Bone marrow (tissue), 2 donors: ENCODE measurements at places on chromosomes 6 and 20.

GRCh38 chr6:167130008-167130677, 7.2 kb downstream of the CCR6 start:
- no peak for DNase-seq

- DNase-seq: no peak
Measured at GRCh38 chr6:13457577-13457976, 29.8 kb downstream of the GFOD1 start.

- no peak for DNase-seq
Measured at GRCh38 chr20:47773371-47773786, 11.9 kb downstream of the SULF2 start.

DNA sequence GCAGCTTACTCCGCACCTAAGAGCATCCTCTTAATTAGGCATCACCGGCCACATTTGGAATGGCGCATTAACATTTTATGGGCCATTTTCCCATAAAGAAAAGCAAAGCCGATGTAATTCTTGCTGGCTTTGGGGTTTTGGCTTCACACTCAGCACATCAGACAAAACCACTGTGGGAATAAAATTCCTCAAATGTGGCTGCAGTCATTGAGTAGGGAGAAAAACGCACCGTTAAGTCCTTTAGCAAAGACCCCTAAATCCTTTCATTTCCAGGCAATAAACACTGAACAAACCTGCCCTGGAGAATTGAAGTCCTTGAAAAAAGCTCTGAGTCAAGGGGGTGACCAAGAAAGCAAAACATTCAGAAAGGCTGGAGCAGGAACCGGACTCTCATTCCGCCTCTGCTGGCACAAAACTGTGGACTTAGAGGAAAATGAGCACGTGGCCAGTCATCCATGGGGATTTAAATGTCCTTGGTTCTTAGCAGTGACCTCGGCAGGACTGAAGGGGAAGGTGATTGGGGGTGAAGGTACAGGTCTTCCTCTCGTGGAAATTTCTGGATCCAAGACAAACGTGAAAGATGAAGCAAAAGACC, 102.9 kb downstream of the CDH4 start:
- DNase-seq: no peak

- no peak for DNase-seq
Measured at GRCh38 chr6:27281105-27281539, 31.0 kb downstream of the POM121L2 start.

DNA sequence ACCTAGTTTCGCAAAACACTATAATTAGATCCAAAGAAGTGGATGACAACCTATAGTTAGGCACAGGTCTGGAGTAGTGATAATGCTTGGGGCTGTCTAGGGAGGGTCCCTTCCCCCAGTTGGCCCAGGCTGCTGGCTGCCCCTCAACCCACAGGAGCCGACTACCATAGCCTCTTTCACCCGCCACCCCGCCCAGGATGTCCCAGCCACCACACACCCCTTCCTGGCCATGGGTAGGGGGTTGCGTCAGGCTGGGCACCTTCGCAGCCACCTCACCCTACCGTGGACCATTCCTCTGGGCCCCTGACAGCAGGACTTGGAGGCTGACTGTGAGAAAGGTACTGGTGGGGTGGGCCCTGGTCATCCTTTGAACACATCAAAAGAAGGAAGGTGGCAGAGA, 8.5 kb downstream of the TFEB start:
- DNase-seq: no peak

GRCh38 chr6:73565767-73566485, 45.1 kb upstream of the EEF1A1 start:
- no peak for DNase-seq

DNA sequence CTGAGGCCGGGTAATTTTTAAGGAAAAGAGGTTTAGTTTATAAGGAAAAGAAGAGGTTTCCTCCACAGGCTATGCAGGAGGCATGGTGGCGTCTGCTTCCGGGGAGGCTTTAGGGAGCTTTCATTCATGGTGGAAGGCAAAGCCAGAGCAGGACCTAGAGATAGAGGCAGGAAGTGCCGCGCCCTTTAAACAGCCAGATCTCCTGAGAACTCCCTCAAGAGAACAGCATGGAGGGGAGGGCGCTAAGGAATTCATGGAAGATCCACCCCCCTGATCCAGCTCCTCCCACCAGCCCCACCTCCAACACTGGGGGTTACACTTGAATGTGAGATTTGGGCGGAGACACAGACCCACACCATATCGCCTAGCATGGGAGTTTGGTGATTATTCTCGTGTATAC, 13.9 kb upstream of the DACT2 start:
- no peak for DNase-seq
